Caudate nucleus (tissue), 63 donors: ENCODE measurements at places on chromosomes 4 and X.

GRCh38 chrX:20718592-20719380 lies 452.1 kb upstream of the RPS6KA3 start:
- DNase-seq = no peak

GRCh38 chr4:113008716-113009115 lies 40.7 kb upstream of the ANK2 start:
- DNase-seq = no peak

GRCh38 chr4:147339100-147339499 lies 141.8 kb upstream of the EDNRA start:
- no peak for DNase-seq

DNA sequence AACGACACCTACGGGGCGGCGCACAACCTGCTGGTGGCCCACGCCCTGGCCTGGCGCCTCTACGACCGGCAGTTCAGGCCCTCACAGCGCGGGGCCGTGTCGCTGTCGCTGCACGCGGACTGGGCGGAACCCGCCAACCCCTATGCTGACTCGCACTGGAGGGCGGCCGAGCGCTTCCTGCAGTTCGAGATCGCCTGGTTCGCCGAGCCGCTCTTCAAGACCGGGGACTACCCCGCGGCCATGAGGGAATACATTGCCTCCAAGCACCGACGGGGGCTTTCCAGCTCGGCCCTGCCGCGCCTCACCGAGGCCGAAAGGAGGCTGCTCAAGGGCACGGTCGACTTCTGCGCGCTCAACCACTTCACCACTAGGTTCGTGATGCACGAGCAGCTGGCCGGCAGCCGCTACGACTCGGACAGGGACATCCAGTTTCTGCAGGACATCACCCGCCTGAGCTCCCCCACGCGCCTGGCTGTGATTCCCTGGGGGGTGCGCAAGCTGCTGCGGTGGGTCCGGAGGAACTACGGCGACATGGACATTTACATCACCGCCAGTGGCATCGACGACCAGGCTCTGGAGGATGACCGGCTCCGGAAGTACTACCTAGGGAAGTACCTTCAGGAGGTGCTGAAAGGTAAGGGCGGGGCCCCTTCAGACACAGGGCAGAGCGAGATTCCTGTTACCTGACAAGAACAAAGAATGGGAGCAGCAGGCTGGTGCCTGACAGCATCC lies 11.7 kb downstream of the RPL9 start:
- DNase-seq = no peak
